ENCODE measurements at places on chromosomes 5 and 9.

DNA sequence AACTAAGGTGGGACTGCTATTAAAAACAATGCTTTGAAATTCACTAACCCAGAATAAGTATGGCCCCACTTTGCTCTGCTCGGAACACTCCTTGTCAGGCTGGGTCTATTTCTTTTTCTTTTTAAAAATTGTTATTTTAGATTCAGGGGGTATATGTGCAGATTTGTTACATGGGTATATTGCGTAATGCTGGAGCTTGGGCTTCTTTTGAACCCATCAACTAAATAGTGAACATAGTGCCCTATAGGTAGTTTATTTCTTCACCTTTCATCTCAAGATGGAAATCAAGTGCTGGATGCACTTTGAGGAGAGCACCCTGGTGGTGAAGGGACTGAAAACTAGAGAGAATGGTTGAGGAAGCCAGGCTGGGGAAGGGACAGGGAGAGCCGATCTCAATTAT lies 51.0 kb downstream of the GLRA1 start:
- DNase-seq, result no peak

DNA sequence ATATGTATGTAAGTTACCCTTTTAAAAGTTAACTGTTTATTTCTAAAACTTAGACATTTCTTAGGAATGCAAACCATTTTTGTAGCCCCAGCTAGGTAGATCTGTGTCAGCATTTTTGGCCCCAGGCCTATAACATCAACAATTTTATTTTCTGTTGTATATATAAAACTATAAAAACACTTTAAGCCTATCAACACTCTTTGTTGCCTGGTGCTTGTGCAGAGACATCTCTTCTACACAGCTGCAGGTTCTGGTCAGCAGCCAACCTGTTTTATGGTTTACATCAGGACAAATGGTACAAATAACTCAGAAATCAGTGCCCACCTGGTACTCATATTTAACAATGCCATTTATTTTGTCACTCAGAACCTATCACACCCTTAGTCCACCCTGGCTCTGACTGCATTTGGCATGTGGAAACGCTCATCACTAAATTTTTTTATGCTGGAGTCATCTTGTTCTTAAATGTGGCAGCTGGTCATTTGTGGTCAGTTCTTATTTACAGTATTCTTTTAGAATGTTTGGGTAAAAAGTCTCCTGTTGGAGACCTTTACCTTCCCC lies 173.4 kb downstream of the DNAH5 start:
- no peak for DNase-seq

- no peak for DNase-seq
Measured at GRCh38 chr5:169696621-169697510, 59.8 kb downstream of the DOCK2 start.

DNA sequence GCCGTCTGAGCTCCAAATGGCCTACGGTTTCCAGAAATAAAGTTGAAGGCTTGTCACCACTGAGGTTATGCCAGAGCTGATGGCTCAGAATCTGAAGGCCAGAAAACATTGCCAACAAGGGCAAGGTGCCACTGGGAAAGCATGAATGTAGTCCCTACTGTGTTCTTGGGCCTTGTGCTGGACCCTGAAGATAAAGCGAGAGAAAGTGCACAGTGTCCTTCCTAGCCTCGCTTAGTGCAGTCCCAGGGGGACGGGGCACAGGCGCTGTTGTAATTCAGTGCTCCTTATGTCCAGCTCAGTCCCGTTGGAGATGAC lies 84.5 kb downstream of the NDFIP1 start:
- no peak for DNase-seq

GRCh38 chr5:73284220-73284795 lies 111.3 kb downstream of the TMEM174 start:
- DNase-seq, result no peak

DNA sequence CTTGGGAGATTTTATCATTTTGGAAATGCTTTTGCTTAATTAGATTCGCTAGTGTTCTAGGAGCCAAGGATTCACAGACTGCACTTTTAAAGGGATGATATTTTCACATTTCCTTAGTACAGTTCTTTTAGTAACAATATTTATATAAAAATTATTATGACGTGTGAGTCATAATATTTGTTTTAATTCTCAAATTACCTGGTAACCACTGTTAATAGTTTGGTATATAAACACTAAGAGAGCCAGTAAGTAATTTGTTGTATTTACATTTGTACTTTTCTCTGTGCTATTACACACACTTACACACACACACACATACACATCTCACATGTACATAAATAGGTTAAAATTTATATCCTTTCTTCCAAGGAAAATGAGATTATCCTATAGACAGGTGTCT lies 58.8 kb upstream of the RAD23B start:
- no peak for DNase-seq

- no peak for DNase-seq
Measured at GRCh38 chr5:41127967-41128690, 57.0 kb upstream of the MROH2B start.

- DNase-seq, result no peak
Measured at GRCh38 chr9:31377358-31377757, 1007.1 kb upstream of the ACO1 start.

DNA sequence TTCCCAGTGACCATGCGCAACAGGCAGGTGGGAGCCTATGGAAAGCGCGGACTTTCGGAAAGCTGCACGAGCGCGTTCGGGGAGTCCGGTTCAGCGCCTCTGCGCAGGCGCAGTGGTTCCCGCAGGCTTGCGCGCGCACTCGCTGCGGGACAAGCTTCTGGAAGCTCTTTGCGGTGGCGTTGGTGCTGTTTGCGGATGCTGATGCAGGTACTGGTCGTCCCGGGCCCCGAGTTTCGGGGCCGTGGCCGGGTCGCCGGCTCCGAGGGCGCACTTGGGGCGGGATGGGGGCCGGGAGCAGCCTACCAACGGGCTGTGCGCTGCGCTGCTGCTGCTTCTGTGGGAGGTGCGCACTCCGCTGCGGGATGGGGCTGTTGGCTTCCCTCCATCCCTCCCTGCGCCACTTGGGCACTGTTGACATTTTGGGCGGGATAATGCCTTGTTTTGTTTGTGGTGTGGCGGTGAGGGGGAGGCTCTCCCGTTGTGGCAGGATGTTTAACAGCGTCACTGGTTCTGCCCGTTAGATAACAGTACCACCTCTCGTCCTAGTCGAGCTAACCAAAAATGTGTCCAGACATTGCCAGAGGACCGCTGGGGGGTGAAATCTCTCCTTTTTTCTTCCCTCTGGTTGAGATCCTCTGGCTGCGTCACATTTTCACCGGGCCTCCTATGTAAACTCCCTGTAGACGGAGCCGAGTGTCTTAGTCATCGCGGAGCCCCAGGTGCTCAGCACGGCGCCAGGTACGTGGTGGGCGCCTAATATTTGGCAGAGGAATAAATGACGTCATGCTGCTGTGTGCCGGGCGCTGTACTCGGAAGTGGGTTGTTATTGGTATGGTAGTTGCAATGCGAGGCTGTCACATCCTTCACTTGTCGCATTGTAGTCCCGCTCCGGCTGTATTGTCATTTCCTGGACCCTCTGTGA lies at the start of gene ZNF483:
Gene ZNF483, plus strand, starts transcription at position 124 of the 922 bp plus-strand sequence. CDS start 2,217 bp downstream, outside the sequence.
- DNase-seq, result peak; percentile 89

- DNase-seq, result no peak
Measured at GRCh38 chr5:78211052-78211451, 83.4 kb downstream of the AP3B1 start.

- DNase-seq, result no peak
Measured at GRCh38 chr9:35716230-35716629, 15.8 kb downstream of the TLN1 start.

- DNase-seq, result no peak
Measured at GRCh38 chr5:143226361-143226760, 177.1 kb downstream of the NR3C1 start.

DNA sequence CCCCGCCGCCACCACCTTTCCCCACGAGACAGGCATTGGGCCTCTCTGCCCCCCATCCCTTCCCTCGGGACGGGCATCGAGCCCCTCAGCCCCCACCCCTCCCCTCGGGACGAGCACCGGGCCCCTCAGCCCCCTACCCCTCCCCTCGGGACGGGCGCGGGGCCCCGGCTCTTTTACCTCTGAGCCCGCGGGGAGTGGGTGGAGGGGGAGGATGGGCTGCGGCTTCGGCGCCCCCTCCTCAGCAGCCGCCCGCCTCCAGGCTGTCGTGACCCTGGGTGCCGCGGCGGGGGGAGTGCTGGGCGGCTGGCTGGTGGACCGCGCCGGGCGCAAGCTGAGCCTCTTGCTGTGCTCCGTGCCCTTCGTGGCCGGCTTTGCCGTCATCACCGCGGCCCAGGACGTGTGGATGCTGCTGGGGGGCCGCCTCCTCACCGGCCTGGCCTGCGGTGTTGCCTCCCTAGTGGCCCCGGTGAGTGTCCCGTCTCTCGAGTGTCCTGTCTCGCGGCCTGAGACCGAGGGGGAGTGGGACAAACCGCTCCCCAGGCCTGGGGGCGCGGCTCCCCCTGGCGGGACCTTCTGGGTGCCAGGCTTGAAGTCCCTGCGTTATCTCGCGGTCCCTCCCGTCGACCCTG lies 791 bp downstream of the SLC2A8 start:
- peak; percentile 13 for DNase-seq
